NCI-H1930 (cell line): ENCODE measurements at places on chromosomes 7 and 10.
A peak's percentile ranks its signal among the peaks of the same experiment; 100 is the strongest.

- no peak for DNase-seq
Measured at GRCh38 chr10:27743877-27744801, 1.5 kb downstream of the MKX start.

DNA sequence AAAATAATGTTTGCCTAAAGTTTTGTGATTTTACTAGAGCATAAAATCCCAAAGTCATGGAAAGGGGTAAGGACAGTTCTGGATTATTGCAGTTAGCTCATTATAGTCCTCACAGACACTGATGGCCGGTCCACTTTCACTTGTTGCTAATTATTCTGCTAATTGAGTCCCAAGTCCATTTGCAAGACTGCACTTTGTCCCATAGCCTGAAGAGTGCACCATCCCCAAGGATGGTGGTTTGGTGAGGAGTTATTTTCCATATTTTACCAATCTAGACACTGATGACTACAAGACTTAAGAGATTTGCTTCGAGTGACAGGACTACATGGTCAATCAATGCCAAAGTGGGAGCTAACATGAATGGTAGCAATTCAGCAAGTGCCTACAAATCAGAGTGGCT lies 181.8 kb upstream of the CACNA2D1 start:
- DNase-seq = no peak

DNA sequence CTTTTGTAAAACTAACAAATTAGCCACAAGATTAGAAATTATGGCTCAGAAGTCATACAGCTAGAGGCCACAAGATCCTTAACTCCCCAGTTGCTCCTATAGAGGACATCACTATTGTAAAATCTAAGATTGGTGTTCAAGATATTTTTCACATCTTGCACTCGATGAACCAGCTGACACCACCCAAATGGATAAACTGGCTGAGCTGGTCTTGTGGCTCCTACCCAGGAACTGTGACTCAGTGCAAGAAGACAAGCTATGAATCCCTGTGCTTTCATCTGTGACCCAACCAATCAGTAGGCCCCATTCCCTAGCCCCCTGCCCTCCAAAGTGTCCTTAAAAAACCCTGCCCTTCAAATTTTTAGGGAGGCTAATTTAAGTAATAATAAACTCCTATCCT lies 27.9 kb upstream of the R3HCC1L start:
- no peak for DNase-seq

- no peak for DNase-seq
Measured at GRCh38 chr7:144487901-144488300, 84.4 kb upstream of the NOBOX start.

DNA sequence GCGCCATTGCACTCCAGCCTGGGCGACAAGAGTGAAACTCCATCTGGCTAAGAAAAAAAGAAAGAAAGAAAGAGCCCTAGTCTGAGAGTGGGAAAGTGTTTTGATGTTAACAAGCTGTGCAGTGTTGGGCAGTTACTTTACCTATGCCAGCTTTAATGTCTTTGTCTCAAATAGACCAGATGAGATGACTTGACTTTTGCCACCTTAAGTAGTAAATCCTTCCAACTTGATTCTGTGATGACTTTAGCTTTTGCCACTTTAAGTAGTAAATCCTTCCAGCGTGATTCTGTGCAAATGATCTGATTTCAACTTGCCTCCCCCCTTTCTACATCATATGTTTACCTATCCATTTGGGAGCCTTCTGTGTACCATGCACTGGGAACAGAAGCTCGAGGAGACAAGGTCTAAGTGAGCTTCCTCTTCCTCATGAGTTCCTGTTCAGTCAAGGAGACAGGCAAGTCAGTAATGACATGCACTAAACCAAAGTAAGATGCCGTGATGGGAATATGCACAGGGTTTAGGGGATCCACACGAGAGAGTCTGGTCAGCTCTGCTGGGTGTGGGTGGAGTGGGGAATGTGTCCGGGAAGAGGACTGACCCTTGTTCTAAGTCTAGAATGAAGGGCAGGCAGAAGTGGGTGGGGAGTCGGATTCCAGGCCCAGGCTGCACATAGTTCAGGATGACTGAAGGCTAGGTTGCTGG lies 17.2 kb downstream of the INPP5F start:
- no peak for DNase-seq

- DNase-seq = no peak
Measured at GRCh38 chr7:29486191-29486700, 77.4 kb upstream of the PRR15 start.

DNA sequence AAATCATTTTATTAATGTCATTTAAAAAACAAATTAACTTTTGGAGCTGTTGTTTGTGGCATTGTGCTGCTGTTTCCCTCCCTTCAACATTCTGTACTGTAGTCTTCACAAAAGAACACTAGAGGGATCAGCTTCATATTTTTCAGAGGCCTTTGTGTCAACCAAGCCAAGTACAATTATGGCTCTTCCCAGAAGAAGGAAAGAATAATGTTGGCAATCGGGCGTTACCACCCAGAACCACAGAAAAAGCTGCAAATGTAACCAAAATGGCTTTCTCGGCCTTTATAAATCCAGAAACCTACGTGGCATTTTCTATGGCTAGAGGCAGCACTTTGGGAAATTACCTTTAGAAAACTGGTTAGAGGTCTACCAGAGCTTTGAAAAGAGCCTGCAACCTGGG lies 98.8 kb upstream of the COL1A2 start:
- peak; percentile 29 for DNase-seq

DNA sequence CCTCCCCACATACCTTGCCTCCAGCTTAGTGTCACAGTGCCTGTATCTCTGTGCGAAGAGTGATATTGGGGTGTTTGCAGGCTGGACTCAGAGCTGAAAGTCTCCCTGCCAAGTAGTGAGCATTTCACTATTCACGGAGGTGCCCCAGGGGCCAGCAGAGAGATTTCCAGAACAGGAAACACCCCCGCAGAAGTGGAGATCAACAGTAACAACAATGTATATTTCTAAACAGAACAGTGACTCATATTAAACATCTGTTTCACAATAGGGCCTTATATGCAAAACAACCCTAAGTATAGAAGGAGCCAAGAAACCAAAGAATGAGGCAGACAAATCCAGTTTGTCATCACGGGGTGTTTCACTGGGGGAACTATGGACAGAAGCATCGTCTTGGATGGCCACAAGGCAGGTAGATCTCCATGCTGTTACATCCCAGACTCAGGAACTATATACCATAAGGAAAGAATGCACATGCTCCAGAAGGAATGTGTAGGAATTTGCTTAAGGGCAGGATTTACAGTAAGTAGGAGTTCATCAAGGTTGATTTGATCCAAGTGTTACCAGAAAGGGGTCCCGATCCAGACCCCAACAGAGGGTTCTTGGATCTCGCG lies 29.3 kb upstream of the CCL24 start:
- no peak for DNase-seq

GRCh38 chr7:5694912-5695726 lies 86.3 kb downstream of the RNF216 start:
- no peak for DNase-seq

DNA sequence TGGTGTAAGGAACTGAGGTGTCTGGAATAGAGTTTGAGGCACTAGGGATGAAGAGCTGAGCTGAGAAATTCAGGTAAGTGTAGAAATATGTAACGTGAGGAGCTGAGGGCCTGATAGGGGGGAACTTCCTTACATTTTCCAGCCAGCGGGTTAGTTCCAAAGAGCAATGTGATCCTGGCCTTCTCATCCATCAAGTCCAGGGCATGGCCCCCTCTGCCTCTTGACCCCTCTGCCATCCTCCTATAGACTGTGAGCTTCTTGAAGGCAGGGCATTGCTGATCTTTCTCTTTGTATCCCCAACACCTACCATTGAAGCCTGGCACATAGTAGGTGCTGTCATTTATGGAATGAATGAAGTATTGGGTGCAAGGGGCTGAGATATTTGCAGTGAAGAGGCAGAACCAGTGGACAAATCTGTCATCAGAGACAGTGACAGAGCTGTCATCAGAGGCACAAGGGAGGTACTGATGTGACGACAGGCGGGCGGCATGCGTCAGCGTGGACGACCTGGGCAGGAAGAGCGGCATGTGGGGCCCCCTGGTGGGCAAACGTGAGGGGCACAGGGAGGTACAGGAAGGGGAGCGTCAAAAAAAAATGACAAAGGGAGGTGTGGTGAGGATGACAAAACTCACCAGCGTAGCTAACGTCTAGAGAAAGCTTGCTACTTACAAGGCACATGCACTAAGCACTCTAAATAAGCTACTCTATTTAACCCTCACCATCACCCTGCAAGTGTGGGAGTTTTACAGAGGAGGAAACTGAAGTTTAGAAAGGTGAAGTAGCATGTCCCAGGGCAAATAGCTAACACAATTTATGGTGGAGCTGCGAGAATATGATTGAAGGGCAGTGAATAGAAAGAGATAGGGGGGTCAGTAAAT lies 5.2 kb upstream of the CAMK2G start:
- no peak for DNase-seq
